NAMALWA (cell line): ENCODE measurements at places on chromosomes 13 and 19.

- no peak for DNase-seq
These were observed 69.8 kb downstream of the LRCH1 start for GRCh38 chr13:46622630-46623256.

DNA sequence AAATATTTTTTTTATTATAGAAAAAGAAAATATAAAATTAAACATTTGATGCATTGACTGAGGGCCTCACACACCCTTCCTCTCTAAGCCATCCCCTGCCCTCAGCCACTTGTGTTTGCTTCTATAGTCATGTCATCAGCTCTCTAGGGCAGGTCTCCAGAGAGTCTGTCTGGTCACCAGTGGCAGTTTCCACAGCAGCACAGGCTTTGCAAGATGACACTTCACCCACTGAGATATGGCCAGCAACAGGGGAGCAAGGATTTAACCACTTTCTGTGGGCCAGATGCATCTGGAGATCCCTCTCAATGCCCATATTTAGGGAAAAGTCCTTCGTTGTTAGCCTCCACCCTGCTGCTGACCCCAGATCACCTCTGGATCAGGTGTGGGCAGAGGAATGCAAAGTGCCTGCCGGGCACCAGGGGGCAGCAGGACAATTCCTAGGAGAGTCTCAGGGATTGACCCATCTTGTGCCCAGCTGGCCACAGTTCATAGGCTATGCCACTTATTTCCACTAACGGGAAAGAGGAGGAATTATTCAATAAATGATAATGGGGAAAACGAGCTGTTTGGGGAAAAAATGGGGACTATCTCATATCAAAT is 4.8 kb downstream of the ABCC4 start:
- peak; percentile 50 for DNase-seq

GRCh38 chr13:34201050-34201913 is 383.3 kb downstream of the RFC3 start:
- no peak for DNase-seq

DNA sequence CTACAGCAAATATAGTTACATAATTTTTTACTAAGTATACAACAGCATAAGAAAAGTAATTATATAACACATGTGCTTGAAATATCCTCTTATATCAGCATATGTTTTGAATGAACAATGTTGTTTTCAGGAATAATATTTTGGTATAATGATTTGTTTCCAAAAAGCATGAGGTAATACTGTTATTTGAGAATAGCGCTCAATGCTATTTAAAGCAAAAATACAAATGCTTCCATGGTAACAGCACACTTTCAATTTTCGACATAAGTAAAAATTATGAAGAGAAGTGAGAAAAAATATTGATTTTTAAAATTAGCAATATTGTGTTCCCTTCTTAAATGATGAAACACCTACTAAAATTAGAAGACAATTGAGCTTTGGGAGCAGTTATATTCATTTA is 715.9 kb upstream of the ATXN8OS start:
- DNase-seq, result no peak

GRCh38 chr19:2089001-2089711 is 7.0 kb downstream of the MOB3A start:
- peak; percentile 58 for DNase-seq

DNA sequence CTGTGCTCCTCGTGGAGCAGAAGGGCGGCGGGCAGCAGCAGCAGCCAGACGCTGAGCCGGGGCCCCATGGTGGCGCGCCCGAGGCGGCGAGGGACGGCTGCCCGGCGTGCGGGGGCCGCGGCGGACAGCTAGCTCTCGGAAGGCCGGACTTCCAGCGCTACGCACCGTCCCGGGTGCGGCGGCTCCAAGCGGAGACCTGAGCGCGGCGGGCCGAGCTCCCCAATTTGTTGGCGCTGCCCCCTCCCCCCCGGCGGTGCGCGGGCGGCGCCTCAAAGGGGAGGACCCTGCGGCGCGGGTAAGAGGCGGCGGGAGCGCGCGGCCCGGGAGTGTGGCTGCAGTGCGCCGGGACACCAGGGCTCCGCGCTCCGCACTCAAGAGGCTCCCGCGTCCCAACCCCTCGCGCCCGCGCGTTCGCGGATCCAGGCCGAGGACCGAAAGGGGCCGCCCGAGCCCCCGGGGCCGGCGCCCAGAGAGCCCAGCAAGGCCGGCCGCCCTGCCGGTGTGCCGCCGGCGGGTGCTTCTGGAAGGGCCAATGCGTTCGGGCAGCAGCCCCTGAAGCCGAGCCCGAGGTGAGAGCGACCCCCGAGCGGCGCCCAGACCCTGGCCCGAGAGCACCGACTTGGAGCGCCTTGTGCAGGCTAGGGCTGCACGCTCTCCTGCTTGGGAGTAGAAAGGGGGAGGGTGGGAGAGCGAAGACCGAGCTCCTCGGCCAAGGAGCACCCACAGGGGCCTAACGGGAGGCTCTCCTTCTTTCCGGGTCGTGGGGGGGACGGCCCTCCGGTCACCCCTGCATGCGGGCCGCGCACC is at the start of the genes COL4A1 and COL4A2:
Gene COL4A1, minus strand, starts transcription at position 198 of the 807 bp plus-strand sequence. Its CDS starts 130 bp downstream, at position 68.
Gene COL4A2, plus strand, starts transcription at position 325 of the 807 bp plus-strand sequence. CDS start 620 bp downstream, outside the sequence.
- DNase-seq, result no peak

DNA sequence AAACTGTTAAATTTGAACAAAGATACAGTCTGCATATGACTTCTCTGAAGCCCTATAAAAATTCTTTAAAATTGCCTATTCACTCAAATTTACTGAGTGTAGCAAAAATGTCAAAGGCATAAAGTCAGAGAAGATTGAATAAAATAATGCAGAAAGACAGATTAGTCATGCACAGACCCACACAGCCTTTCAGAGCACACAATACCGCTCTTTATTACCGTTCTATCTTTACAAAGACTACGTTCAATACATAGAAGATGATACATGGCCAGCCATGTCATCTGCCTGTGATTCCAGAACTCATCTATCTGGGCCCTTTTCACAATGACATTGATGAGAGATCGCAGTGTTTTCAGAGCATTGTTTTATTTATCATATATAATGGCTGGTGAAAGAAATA is 107.2 kb downstream of the URI1 start:
- DNase-seq, result no peak

DNA sequence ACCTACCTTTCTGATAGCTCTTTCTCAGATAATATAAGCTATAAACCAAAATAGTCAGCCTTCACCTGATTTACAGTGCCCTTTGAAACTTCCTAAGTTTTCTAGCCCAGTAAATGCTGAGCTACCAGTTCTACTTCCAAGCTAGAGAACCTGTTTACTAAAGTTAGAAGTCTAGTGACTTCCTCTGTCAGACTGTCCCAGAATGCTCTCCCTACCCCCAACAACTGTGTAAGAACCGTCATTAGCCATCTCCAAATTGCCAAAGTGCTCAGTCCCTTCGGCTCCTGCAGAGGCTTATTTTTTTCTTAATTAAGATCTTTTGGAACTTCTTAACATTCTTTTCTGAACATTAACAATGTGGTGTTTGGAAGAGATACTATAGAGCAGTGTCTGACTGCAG is 3.2 kb upstream of the ABCC4 start:
- no peak for DNase-seq
